ENCODE measurements at places on chromosomes 7 and 10.

GRCh38 chr10:71239946-71240795, 27.8 kb downstream of the UNC5B start:
- no peak for DNase-seq

- no peak for DNase-seq
Observed at GRCh38 chr7:101671371-101672356, 42.6 kb upstream of the MYL10 start.

GRCh38 chr10:132559538-132559937, 22.0 kb downstream of the INPP5A start:
- DNase-seq: no peak

DNA sequence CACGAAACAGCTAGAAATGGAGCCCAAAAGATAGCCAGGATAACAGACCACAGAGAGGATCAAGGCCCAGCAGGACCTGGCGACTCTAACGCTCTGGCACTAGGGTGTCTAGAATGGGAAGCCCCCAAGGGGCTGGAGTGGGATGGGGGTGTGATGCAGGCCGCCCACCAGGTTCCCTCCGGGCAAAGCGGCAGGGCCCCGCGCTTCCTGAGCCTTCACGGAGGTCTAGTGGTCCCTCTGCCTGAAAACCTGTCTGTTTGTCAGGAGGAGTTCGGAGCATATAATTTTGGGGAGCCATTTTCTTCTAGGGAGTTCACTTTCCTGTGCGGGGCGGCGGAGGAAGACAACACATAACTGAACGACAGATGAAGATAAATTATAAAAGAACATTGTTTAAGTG, 48.2 kb upstream of the FXYD4 start:
- no peak for DNase-seq

DNA sequence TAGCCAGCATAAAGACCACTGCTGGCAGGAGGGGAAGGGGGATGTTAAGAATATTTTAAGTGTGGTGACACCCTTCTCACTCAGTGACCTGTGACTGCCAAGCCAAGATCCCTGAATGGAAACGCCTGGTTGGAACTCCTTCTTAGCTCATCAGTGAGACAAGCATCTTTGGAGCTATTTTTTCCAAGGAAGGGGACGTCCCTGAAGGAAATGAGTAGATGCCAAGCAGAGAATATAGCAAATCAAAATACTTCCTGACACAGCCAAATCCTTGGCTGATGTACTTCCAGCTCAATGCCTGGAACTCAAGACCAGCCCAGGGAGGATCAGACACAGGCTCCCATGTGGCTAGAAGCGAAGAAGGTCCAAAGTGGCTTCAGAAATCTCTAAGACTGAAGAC, 82.2 kb downstream of the SORBS1 start:
- no peak for DNase-seq

GRCh38 chr10:91043173-91043910, 122.5 kb upstream of the ANKRD1 start:
- DNase-seq: no peak

GRCh38 chr7:7216279-7216678, 33.9 kb downstream of the C1GALT1 start:
- DNase-seq: no peak

GRCh38 chr10:68154211-68154497, 44.9 kb downstream of the MYPN start:
- DNase-seq: no peak

DNA sequence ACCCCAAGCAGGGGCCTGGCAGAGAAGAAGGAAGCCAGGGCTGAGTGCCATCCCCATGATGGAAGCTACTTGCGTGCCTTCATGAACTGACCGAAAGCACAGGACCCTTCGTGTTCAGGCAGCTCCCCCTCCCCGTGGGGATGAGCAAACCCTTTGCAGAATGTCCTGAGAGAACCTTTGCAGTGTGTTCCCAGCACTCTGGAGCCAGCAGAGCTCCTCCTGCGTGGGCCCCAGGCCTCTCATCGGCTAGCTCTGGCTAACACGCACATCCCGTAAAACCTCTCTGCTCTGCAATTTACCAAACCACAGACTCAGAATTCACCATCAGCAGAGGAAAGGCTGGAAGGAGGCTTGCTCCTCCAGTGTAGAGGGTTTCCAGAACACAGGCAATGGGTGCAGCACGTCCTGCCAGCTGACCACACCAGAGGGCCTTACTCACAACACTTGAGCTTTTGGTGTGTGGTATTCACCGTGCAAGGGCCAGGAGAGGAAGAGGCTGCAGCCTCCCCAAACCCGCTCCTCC, 3.1 kb downstream of the SH3PXD2A start:
- no peak for DNase-seq

DNA sequence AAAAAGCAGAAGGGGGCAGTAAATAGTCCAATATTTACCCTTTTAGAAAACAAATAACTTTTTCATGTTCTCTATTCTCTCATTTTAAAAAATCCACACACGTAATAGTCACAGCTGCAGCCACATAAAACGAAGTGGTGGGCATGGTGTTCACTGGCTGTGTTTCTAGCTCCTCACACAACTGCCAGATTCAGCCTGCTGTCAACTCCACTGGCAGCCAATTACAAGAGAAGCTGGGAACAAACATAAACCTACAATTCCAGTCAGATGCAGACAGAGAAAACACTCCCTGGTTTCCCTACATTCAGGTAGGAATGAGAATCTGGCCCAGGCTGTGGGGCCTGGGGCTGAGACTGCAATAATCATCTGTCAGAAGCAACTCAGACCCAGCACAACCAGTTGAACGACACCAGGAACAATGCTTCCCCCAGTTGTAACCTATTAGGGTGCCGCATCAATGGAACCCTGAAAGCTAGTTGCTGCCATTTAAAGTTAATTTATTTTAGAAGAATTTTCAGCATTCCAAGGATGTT, 29.1 kb downstream of the ERCC6 start:
- DNase-seq: no peak

DNA sequence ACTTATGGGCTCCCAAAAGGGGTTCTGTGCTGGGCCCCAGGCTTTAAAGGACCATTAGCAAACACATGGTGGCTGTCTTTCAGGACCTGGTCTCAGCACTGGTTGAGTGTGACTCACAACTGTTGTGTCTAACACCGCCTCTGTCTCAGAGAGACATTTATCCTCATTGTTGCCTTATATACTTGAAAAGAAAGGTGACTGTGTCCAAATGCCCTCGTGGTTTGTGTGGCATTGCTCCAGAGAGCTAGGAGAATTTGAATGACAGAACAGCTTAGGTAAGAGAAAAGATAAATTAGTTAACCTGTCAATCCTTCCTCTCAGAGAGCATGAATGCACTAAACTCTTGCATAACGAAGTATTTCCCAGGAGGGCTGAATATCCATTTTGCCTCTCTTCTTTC, 14.5 kb upstream of the FAM13C start:
- DNase-seq: no peak

DNA sequence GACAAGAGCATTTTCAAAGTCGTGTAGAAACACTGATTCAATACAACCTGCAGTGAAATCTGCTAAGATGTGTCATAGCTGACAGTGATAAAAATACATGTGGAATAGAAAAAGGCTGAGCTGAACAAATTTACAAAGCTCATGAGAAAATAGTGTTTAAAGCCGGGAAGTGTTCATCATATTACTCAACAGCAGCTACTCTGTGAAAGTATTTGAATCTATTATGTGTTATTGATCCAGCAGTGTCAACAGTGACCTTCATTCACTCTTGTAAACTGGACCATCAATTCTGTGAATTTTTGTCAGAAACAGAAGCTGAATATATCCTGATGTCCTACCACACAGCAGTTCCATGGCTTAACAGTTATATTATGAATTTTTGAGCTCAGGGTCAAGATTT, 11.6 kb downstream of the DYDC1 start:
- DNase-seq: no peak

DNA sequence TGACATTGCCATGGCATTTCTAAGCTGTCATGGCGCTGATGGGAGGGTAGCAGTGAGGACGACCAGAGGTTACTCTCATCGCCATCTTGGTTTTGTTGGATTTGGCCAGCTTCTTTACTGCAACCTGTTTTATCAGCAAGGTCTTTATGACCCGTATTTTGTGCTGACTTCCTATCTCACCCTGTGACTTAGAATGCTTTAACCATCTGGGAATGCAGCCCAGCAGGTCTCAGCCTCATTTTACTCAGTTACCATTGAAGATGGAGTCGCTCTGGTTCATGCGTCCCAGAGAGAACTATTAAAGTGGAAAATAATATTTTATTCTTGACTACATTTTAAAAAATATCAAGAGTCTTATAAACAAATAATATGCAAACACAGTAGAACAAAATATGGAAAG, 131.7 kb downstream of the RSU1 start:
- DNase-seq: no peak

DNA sequence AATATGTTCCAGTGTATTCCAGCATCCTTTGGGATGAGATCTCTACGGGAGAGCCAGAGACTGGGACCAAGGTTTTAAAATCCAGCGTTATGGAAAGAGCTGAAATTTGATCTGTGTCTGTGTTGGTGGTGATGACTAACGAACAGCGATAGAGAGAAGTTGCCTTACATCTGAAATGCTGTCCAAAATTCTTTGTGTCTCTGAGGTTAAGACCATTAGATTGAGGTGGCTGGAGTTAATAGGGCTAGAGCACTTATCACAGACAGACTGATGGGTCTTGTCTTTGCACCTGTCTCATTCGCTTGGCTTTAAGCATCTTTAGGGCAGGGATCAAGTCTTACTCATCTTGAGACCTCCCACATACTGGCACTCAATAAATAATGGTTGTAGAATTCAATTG, 41.0 kb upstream of the RAPGEF5 start:
- DNase-seq: no peak

- DNase-seq: no peak
Observed at GRCh38 chr10:33665501-33665900, 331.0 kb upstream of the NRP1 start.

GRCh38 chr7:47358944-47359588, 222.8 kb downstream of the TNS3 start:
- no peak for DNase-seq

DNA sequence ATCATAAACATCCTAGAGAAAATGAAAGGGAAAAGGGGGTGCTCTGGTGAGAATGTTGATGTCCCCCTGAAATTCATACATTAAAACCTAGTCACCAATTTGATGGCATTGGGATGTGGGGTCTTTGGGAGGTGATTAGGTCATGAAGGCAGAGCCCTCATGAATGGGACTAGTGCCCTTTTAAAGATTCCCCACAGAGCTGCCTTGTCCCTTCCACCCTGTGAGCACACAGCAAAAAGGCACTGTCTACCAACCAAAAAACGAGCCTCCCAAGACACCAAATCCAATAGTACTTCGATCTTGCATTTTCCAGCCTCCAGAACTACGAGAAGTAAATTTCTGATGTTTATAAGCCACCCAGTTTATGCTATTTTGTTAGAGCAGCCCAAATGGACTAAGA, 47.6 kb downstream of the OSBPL3 start:
- no peak for DNase-seq

DNA sequence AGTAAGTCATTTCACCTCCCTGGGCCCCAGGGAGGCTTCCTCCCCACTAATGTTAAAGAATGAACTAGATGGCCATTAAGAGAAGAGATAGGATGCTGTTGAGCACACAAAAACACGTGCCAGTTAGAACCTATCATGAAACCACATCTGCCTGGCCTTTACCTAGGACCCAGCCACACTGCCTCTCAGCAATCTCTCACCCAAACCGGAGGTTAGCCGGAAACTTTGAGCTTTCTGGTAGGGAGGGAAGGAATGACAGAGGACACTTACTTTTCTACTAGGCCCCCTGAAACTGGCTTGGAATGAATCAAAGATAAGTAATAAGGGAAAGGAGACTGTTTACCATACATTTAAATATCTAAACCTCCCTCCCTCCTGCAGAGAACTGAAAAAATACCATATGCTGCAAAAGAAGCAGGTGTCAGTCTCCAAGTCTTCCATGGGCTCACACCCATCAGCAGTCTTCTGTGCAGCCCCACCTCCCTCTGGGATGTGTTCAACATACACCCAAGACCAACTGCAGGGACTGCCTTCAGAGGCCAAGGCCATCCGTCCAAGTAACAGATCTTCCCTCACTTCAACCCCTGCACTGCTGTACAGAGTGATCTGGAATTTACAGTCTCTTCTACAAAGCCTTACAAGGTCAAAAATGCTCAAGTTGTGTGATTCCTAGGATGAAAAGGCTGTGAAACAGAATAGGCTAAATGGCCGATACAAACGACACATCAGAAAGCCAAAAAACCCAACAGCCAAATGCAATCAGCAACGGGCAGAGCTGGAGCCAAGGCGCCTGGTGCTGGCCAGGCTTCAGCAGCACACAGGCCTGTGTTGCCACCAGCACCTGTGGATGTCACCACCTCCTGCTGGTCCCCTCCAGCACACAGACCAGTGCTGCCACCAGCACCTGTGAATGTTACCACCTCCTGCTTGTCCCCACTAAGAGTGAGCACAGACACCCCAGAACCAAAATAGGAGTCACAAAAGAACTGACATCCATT, 42.4 kb downstream of the SORBS1 start:
- no peak for DNase-seq

DNA sequence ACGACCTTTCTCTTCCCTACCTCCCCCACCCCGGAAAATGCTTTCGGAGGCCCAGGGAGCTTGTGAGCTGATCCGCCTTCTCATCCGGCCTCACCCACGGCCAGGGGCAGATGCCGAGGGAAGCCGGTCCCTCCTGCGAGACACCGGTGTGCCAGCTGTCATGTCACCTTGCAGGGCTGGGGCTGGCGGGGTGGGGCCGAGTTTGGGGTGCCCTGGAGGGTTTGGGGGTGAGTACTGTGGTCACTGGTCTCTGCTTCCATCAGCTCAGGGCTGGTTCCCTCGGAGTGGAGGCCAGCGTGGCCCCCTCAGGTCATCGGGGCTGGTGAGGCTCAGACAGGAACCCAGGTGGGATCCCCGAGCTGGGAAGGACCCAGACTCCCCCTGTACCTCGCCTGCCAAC, 48.7 kb downstream of the RCC1L start:
- no peak for DNase-seq

DNA sequence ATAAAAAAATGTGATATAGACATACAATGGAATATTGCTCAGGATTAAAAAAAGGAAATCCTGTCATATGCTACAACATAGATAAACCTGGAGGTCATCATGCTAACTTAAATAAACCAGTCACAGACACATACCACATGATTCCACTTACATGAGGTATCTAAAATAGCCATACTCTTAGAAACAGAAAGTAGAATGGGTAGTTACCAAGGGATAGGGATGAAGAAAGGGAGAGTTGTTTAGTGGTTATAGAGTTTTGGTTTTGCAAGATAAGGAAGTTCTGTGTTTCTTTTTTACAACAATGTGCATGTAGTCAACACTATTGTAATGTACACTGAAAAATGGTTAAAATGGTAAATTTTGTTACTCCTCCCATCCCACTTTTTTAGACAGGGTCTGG, 30.5 kb downstream of the BICC1 start:
- no peak for DNase-seq

- no peak for DNase-seq
Observed at GRCh38 chr7:148503900-148504487, 86.6 kb upstream of the C7orf33 start.

DNA sequence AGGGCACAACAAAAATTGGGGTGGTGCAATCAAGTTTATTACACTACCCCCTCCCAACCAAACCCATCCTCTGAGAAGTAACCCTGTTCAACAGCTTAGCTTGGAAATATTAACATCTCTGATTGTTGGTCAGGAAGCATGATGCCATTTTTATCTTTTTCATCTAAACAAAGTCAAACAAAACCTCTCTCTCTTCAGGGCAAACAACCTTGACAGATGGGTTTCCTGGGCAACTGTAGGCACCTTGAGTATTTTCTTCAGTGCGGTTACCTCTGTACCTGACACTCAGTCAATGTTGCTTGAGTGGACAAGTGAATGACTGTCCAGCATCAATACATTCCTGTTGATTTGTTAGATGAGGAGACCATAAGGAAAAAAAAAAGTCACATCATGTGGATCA, 183.6 kb downstream of the NRP1 start:
- no peak for DNase-seq

GRCh38 chr10:27752673-27753237, 7.1 kb upstream of the MKX start:
- no peak for DNase-seq
